Right ventricle myocardium inferior (tissue), 1 donor: ENCODE measurements at places on chromosomes 12 and 14. TPM values are rescaled to one million over a fixed set of nuclear protein-coding genes. Genes with fewer than 3 reads are reported as not detected.

The TMEM30B gene
- total RNA-seq = 0.30 TPM

The KRT76 gene
- total RNA-seq = not detected

The MANSC1 gene
- total RNA-seq = 8.5 TPM

The SLC38A4 gene
- total RNA-seq = 2.8 TPM

The RNF31 gene
- total RNA-seq = 33.4 TPM

The DYNC1H1 gene
- 348 TPM for total RNA-seq

The PIWIL1 gene
- total RNA-seq = not detected

The DENND5B gene
- 37.1 TPM for total RNA-seq

DNA sequence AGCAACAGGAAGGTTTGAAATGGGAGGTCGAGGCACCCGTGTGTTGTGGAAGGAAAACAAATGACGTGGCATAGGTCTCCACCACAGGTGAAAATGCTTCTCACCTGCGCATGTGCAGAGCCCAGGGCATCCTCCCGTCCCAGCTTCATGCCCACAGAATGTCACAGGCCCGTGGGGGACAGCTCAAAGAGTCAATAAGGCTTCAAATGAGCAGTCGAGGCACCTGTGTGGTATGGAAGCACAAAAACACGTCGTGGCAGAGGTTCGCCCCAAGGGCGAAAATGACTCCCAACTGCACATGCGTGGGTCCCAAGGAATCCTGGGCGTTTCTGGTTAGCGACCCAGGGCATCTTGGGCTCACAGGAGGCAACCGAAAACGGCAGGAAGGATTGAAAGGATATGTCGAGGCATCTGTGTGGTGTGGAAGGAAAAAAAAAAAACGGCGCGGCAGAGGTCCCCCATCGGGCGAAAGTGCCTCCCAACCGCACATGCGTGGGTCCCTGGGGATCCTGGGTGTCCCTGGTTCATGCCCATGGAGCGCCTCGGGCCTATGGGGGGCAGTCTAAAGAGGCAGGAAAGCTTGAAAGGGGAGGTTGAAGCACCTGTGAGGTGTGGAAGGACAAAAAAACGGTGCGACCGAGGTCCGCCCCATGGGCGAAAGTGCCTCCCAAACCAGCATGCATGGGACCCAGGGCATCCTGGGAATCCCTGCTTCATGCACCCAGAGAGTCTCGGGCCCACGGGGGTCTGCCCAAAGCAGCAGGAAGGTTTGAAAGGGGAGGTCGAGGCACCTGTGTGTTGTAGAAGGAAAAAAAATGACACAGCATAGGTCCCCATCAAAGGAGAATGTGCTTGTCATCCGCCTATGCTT is 578.5 kb downstream of the ALG10 start:
- DNase-seq = peak; percentile 57

GRCh38 chr12:12952036-12952435 is at the start of gene GPRC5D:
TSS of gene GPRC5D (minus strand) at chr12:12952170. CDS start at chr12:12950384, 1,786 bp downstream.
- DNase-seq = no peak

- no peak for DNase-seq
These were observed 20.1 kb downstream of the BICD1 start for GRCh38 chr12:32126720-32127119.

- no peak for DNase-seq
These were observed 782 bp upstream of the LGR5 start for GRCh38 chr12:71438670-71439361.

- no peak for DNase-seq
These were observed 103.3 kb upstream of the BTG1 start for GRCh38 chr12:92248977-92249376.

DNA sequence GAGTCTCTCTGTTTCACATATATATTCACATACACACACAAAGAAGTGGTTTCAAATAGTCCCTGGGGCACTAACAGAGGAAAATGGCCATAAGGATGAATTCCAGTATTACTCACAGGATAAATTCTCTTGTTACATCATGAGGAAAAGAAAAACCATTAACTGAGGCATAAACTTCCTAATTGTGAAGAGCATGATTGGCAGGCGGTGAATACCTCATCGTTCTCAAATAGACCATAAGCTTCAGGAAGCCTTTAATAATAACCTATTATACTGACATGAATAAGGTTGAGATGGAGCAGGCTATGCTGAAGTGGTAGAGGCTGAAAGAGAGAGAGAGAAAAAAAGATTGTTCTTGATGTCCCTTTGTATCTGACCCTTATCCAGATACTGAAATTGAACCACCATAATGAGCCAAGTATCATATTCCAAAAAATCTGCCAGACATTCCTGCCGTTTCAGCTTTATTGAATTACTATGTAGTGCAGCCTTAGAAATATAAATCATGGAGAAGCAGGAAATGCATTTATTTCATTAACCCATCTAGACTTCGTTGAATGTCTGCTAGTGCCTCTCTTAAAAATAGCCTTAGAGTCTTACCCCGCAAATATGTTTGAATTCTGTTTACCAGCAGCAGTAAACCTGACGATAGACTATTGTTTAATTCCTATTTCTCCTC is 86.8 kb downstream of the NUAK1 start:
- DNase-seq = no peak
